ENCODE measurements at places on chromosomes 4 and X.
A peak's percentile ranks its signal among the peaks of the same experiment; 100 is the strongest.

DNA sequence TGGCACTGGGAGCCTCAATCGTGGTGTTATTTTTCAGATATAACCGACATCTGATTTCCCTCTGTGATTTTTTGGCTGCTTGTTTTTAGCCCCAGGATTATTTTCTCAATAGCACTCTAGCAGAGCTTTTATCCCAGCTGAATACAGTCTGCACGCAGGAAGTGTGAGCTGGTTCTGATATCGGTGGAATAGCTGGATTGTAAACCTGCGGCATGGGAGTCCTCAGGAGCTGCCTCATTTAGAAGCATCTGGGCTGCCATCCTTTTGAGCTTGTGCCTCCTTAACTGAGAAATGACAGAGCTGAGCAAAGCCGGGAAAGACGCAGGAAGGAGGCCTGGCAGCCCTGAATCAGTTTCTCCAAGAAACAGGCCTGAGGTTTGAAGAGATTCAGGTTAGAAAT is 28.4 kb upstream of the GRPEL1 start:
- H3K36me3 ChIP-seq, result no peaks in the 10 kb centered on the region
- no peak overlapping the region for H3K4me3 ChIP-seq
- H3K27me3 ChIP-seq, result no peaks in the 10 kb centered on the region
- H3K4me1 ChIP-seq, result no peaks in the 10 kb centered on the region

- no peak overlapping the region for H3K4me3 ChIP-seq
- H3K4me1 ChIP-seq, result no peaks in the 10 kb centered on the region
- no peaks in the 10 kb centered on the region for H3K27me3 ChIP-seq
- H3K27ac ChIP-seq, result no peak overlapping the region
Observed at GRCh38 chrX:8939322-8939721, 94.6 kb downstream of the FAM9B start.

- H3K27me3 ChIP-seq, result no peaks in the 10 kb centered on the region
- H3K4me3 ChIP-seq, result no peak overlapping the region
- no peak for DNase-seq
- no peaks in the 10 kb centered on the region for H3K36me3 ChIP-seq
- no peak overlapping the region for H3K27ac ChIP-seq
Observed at GRCh38 chr4:111748157-111748556, 397.1 kb upstream of the FAM241A start.

- no peak overlapping the region for H3K4me3 ChIP-seq
- no peaks in the 10 kb centered on the region for H3K4me1 ChIP-seq
- H3K36me3 ChIP-seq, result no peaks in the 10 kb centered on the region
Observed at GRCh38 chr4:13706120-13706519, 78.6 kb upstream of the BOD1L1 start.

DNA sequence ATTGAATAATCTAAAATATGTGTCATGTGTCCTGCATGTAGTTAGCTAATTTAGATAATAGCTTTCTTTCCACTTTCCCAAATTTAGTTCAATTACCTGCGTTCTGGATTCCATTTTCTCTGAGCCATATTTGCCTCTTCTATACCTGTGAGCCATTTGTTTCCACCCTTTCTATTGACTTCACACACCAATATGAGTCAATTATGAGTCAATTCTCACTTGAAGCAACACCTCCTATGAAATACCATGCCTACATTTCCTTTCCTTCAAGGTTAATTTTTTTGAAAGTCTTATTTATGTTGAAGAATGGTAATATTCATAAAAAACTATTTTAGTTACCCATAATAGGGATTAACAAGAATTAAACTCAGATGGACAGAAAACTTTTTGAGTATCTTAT is 25.8 kb downstream of the NPY2R start:
- no peak overlapping the region for H3K4me3 ChIP-seq
- no peaks in the 10 kb centered on the region for H3K36me3 ChIP-seq
- DNase-seq, result no peak
- no peaks in the 10 kb centered on the region for H3K27me3 ChIP-seq
- H3K27ac ChIP-seq, result no peak overlapping the region

- H3K4me1 ChIP-seq, result peaks cover 4% of the 10 kb centered on the region
- no peaks in the 10 kb centered on the region for H3K36me3 ChIP-seq
- no peak for DNase-seq
- H3K27me3 ChIP-seq, result no peaks in the 10 kb centered on the region
- no peak overlapping the region for H3K4me3 ChIP-seq
Observed at GRCh38 chrX:40976981-40977380, 108.3 kb upstream of the USP9X start.

- H3K27ac ChIP-seq, result no peak overlapping the region
- H3K36me3 ChIP-seq, result no peaks in the 10 kb centered on the region
- H3K4me3 ChIP-seq, result no peak overlapping the region
- DNase-seq, result no peak
- no peaks in the 10 kb centered on the region for H3K4me1 ChIP-seq
- peaks cover 15% of the 10 kb centered on the region for H3K27me3 ChIP-seq
Observed at GRCh38 chr4:13641084-13641483, 13.6 kb upstream of the BOD1L1 start.

GRCh38 chr4:168723569-168723968 is 226.7 kb downstream of the PALLD start:
- H3K27me3 ChIP-seq, result peaks cover 18% of the 10 kb centered on the region
- H3K36me3 ChIP-seq, result no peaks in the 10 kb centered on the region
- peaks cover 10% of the 10 kb centered on the region for H3K4me1 ChIP-seq
- H3K4me3 ChIP-seq, result no peak overlapping the region
- DNase-seq, result no peak
- no peak overlapping the region for H3K27ac ChIP-seq

DNA sequence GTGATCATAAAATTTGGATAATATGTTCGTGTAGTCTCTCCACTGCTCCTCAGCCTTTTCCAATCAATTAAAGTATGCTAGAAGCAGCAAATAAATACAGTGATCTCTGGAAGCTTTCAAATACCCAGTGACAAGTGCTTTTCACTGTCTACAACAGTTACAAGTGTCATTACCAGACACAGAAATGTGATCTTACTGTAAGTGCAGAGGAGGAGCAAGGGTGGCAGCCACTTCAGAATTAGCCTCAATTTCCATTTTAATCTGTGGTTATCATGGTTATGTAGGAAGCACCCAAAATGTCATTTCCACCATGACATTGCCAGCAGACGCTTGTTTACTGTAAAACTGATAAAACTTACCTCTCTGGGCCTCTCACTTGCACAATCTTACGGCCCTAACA is 133.9 kb upstream of the ADAMTS3 start:
- peaks cover 4% of the 10 kb centered on the region for H3K27me3 ChIP-seq
- no peak overlapping the region for H3K27ac ChIP-seq
- DNase-seq, result no peak

GRCh38 chrX:132023896-132024386 is 839 bp downstream of the STK26 start:
- H3K4me3 ChIP-seq, result peak overlapping the region; percentile 91
- H3K36me3 ChIP-seq, result peaks cover 26% of the 10 kb centered on the region
- peak; percentile 68 for DNase-seq
- H3K27me3 ChIP-seq, result no peaks in the 10 kb centered on the region
- H3K27ac ChIP-seq, result peak overlapping the region; percentile 96
- H3K4me1 ChIP-seq, result peaks cover 28% of the 10 kb centered on the region

- no peaks in the 10 kb centered on the region for H3K27me3 ChIP-seq
- H3K4me1 ChIP-seq, result peaks cover 3% of the 10 kb centered on the region
- DNase-seq, result no peak
- H3K4me3 ChIP-seq, result no peak overlapping the region
Observed at GRCh38 chrX:72236841-72237240, 2.0 kb downstream of the ERCC6L start.

DNA sequence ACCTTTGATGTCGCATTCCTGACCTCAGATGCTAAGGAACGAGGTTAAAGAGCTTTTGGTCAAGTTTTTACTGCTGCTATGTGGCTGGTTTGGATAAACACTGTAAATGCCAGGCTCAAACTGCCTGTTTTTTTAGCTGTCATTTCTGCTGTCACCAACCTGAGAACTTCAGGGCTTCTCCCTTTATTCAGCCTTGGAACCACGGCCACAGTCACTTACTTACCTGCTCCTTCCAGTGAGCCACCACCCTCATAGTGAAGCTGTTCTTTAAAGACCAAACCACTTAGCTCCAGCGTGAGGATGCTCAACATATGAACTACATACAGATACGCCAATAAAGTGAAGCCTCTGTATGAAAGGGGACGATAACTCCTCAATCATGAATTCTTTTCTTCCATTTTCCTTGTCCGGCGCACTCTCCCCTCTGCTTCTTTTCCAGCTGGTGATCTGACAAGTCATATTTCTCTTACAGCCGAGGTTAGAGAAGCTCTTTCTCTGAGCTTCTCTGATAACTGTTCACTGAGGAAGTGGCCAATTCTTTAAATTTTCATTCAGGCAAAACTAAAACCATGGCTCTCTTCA is 152.8 kb upstream of the ANK2 start:
- H3K36me3 ChIP-seq, result no peaks in the 10 kb centered on the region
- no peak for DNase-seq
- H3K27me3 ChIP-seq, result peaks cover 27% of the 10 kb centered on the region
- no peak overlapping the region for H3K27ac ChIP-seq
- no peak overlapping the region for H3K4me3 ChIP-seq

GRCh38 chrX:15786915-15787314 is 3.4 kb upstream of the ZRSR2 start:
- no peak overlapping the region for H3K27ac ChIP-seq
- H3K4me3 ChIP-seq, result no peak overlapping the region
- no peaks in the 10 kb centered on the region for H3K27me3 ChIP-seq
- H3K4me1 ChIP-seq, result peaks cover 3% of the 10 kb centered on the region

- no peak overlapping the region for H3K27ac ChIP-seq
- DNase-seq, result no peak
- no peaks in the 10 kb centered on the region for H3K36me3 ChIP-seq
- no peaks in the 10 kb centered on the region for H3K27me3 ChIP-seq
- no peak overlapping the region for H3K4me3 ChIP-seq
- peaks cover 7% of the 10 kb centered on the region for H3K4me1 ChIP-seq
Observed at GRCh38 chrX:20399728-20400414, 133.2 kb upstream of the RPS6KA3 start.

DNA sequence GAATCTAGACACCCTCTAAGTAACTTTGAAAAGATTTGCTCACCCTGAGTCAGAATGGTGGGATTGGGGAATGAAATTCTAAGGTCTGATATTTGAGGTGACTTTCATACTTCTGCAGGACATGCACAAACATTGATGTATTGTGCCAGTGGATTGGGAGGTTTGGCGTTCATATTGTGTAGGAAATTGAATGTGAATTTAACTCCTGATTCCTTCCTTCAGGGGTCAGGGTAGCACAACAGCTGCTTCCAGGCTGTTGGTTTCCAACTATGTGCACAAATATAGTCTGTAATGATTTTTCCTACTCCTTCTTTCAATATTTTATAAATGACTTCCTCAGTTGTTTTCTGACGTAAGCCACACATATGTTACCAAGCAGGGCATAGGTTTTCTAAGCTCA is 3.1 kb downstream of the IL1RAPL1 start:
- no peaks in the 10 kb centered on the region for H3K4me1 ChIP-seq
- H3K36me3 ChIP-seq, result no peaks in the 10 kb centered on the region
- peaks cover 7% of the 10 kb centered on the region for H3K27me3 ChIP-seq
- H3K4me3 ChIP-seq, result no peak overlapping the region

DNA sequence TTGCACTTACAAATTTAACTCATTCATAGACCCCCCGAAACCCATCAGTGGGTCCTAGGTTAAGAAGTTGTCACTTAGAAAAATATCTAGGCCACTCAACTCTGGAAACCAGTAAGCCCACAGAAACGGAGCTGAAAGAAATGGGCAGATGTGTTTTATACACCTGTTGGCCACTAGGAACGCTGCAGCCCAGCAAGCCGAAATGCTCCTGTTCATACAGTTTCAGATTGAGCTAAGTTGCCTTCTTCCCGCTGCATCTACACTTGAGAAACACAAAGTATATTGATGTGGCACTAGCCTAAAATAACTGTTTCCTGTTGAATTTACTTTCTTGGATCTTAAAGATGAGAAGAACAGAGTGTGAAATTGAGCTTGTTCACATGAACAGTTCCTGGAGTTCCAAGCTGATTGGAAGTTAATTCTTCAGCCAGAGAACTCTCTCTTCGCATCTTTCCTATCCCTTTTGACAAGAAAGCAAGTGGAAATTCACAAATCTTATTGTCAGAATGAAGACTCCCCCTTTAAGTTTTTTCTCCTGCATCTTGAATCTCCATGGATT is 174.1 kb downstream of the RBMX2 start:
- peaks cover 6% of the 10 kb centered on the region for H3K27me3 ChIP-seq
- H3K27ac ChIP-seq, result no peak overlapping the region
- H3K4me3 ChIP-seq, result no peak overlapping the region

DNA sequence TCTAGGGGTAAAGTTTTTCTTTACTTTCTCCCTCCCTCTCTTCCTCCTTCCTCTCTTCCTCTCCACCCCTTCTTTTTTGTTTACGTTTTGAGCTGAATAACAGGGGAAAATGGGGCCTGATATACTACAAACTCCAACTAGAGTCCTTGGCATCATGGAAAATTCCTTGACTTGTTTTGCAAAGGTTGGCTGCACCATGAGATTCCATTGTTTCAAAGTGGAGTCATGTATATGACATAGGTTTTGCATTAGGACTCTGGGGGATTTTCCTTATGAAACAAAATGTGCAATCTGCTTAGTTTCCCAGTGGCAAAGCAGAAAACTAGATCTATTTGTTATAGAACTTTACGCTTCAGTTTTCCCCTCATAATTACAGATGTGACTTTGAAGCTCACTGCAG is 233.5 kb upstream of the PGRMC2 start:
- peaks cover 5% of the 10 kb centered on the region for H3K27me3 ChIP-seq
- H3K4me3 ChIP-seq, result no peak overlapping the region
- no peak overlapping the region for H3K27ac ChIP-seq
- H3K36me3 ChIP-seq, result no peaks in the 10 kb centered on the region

DNA sequence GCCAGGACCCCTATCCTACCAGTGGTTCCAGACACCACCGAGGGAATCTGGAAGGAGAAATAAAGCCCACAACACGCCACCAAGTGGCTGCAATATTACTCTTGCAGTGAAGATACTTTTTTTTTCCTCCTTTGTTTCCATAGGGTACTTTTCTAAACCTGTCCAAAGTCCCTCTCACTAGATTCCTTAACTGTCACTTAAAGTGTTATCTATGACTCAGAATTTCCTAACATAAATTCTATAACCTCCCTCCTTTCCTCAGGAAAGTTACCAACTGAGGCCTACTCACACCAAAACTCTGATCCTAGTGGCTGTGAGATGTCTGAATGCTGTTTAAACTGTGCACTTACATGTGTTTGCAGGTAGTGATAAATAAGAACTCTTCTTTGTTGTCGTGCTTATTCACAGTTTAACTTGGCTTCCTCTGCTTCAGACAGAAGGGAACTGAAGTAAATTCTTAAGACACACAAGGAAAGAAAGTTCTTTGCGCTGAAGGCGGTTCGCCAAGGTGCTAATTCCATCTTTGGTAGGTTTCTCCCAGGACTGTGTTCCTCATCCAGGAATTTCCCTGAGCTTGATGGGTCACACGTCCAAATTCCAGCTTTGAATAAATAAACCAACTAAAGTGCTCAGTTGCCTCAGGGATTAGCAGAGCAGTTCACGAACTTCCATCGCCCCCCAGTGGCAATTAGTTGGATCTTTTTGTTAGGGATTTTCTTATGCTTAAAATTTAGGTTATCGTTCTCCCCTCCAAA is 10.7 kb upstream of the HCCS start:
- H3K4me3 ChIP-seq, result no peak overlapping the region
- no peaks in the 10 kb centered on the region for H3K4me1 ChIP-seq
- no peaks in the 10 kb centered on the region for H3K36me3 ChIP-seq
- no peaks in the 10 kb centered on the region for H3K27me3 ChIP-seq
- no peak overlapping the region for H3K27ac ChIP-seq
- no peak for DNase-seq

Measured in activated naive CD8-positive, alpha-beta T cell treated with anti-CD3 and anti-CD28 coated beads for 36 hours (primary cell).